IMR-90 (cell line): ENCODE measurements at places on chromosomes 3 and 15. TPM values are rescaled to one million over a fixed set of nuclear protein-coding genes. Genes with fewer than 3 reads are reported as not detected.

- peak; percentile 35 for DNase-seq
Observed at GRCh38 chr3:99344216-99344615, 294.2 kb upstream of the COL8A1 start.

The ACKR2 gene
- total RNA-seq = not detected in 2 replicates

DNA sequence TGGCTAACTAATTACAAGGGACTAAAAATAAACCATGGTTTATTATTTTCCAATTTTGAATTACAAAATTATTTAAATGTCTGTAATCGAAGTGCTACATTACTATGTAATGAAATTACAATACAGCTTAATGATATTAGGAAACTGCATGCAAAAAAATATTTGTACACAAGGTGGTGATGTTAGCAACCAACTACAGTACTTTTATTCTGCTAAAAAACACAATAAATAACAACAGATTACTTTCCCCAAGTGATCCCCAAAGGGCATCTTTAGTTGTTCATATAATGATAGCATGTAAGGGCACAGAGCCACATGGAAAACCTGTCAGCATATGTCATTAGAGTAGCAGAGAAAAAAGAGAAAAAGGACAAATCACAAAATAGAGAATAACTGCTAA is 147.5 kb upstream of the SOX2 start:
- no peak for DNase-seq

- DNase-seq = no peak
Observed at GRCh38 chr3:177340243-177340830, 143.1 kb upstream of the TBL1XR1 start.

DNA sequence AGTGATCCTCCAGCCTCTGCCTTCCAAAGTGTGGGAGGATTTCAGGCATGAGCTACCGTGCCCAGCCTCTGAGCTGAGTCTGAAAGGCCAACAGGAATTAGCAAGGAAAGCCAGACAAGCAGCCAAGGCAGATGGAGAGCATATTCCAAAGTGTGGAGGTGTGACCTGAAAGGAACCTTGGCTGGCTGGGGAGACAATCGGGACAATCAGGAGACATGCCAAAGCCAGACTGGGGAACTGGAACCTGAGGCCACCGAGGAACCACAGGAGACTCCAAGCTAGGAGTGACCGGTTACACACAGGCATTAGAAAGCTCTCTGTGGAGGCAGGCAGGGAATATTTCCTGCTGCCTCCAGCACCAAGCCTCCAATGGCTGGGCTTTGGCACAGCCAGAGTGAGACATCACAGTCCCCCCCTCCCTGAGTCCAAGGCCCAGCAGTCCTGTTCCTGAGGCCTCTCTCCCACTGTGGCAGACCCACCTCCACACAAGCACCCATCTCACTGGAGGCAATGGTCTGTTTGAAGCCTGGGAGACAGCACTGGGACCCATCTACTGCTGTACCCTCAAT is 4.5 kb upstream of the C15orf39 start:
- DNase-seq = no peak

GRCh38 chr15:70720228-70721016 is 42.9 kb downstream of the UACA start:
- no peak for DNase-seq

- DNase-seq = no peak
Observed at GRCh38 chr3:108209579-108209978, 12.6 kb downstream of the IFT57 start.

GRCh38 chr15:66097151-66098021 is 156.2 kb downstream of the MEGF11 start:
- peak; percentile 0 for DNase-seq
